ENCODE measurements at places on chromosomes 16 and 17.

- no peak for DNase-seq
Observed at GRCh38 chr16:54934481-54935265, 4.0 kb downstream of the IRX5 start.

GRCh38 chr17:491086-492021 is 138.7 kb upstream of the RPH3AL start:
- no peak for DNase-seq

- no peak for DNase-seq
Observed at GRCh38 chr16:86016201-86016965, 117.4 kb downstream of the IRF8 start.

GRCh38 chr16:49699841-49700175 is 156.1 kb downstream of the ZNF423 start:
- no peak for DNase-seq

GRCh38 chr16:81539009-81539758 is 94.6 kb downstream of the CMIP start:
- DNase-seq, result no peak

GRCh38 chr16:4245077-4245791 is 3.4 kb upstream of the SRL start:
- no peak for DNase-seq

DNA sequence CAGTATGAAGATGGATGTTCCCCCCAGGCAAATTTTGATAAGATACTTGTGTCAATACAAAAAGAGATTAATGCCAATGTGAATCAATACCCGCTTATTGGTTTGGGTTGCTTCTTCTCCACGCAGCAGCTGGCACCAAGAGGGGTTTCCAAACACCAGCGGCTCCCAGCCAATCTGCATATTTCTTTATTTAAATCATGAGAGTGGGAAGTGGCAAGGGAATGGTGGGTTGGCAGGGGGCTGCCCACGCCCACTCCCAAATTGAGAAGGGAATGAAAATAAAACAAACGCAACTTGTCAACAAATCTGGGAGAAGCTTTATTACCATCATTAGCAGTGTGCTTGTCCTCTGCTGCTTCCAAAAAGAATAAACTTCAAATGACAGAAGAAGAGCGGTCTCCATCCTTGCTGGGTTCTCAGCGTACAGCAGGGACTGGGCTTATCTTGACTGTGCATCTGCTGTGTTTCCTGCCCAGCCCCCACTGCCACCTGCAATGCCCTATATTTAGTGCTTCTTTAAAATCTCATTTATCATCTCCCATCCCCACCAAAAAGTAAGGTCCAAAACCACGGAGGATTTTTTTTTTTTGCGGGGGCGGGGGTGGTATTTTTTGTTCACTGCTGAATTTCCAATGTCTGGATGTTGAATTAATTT is 34.9 kb upstream of the C16orf78 start:
- DNase-seq, result no peak

GRCh38 chr17:57657211-57657610 is 87.9 kb downstream of the CCDC182 start:
- no peak for DNase-seq

- DNase-seq, result no peak
Observed at GRCh38 chr16:87930456-87930855, 5.9 kb downstream of the CA5A start.

GRCh38 chr17:49987681-49988441 is 7.2 kb downstream of the DLX3 start:
- DNase-seq, result no peak

- DNase-seq, result no peak
Observed at GRCh38 chr17:82346342-82347300, 12.4 kb upstream of the TEX19 start.

GRCh38 chr16:89765292-89765830 is 44.0 kb downstream of the ZNF276 start:
- DNase-seq, result no peak

Measured in activated naive CD8-positive, alpha-beta T cell treated with anti-CD3 and anti-CD28 coated beads, Interleukin-2, amount 50 U/mL, for 16 hours (primary cell).